Left renal pelvis (tissue), 4 donors: ENCODE measurements at places on chromosomes 2 and 18.

DNA sequence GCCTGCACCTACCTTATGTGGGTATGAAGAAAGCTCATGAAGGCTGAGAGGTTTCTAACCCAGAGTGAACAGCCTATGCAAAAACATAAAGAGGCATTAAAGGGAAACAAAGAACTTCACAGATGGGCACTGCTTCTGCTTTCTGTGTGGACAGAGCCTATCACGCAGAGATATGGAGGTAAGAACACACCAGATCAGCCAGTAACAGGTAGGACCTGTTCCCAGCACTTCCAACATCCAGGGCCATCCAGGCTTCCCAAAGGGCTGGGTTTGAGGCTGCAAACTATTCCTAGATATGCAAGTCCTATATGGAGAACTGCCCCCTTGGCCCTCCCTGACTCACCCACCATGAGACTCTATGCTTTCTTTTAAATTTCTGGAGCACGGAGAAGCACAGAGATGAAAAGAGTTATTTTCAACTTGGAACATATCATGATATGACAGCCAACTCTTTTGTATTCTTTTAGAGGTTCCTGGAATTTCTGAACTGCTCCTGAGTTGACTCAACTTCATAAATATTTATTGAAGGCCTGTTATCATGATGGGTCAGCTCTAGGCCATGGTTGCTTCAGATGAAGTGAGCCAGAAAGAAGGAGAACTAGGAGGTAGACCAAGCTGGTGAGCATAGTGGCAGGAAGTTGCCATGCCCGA is 77.4 kb upstream of the PPP1CB start:
- DNase-seq = no peak

DNA sequence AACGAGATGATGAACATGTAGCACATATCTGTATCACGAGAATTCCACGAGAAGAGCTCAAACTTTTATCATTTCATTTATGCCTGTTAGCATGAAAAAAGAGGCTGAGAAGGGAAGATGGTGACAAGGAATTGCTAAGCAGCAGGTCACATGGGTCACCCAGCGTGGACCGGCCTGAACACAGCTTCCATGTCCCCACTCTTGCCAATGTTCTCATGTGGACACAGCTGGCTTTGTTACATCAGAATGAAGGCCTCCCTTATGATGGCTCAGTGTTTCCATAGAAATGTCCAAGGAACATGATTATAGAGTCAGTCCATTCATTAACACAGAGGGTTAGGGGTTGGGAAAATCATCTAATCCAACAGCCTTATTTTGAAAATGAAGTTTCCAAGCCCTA is 215.4 kb downstream of the CMPK2 start:
- DNase-seq = no peak

- DNase-seq = no peak
These were observed 187.2 kb upstream of the FANCL start for GRCh38 chr2:58428096-58429013.

- DNase-seq = no peak
These were observed 122.2 kb downstream of the DSC3 start for GRCh38 chr18:30920351-30920750.

DNA sequence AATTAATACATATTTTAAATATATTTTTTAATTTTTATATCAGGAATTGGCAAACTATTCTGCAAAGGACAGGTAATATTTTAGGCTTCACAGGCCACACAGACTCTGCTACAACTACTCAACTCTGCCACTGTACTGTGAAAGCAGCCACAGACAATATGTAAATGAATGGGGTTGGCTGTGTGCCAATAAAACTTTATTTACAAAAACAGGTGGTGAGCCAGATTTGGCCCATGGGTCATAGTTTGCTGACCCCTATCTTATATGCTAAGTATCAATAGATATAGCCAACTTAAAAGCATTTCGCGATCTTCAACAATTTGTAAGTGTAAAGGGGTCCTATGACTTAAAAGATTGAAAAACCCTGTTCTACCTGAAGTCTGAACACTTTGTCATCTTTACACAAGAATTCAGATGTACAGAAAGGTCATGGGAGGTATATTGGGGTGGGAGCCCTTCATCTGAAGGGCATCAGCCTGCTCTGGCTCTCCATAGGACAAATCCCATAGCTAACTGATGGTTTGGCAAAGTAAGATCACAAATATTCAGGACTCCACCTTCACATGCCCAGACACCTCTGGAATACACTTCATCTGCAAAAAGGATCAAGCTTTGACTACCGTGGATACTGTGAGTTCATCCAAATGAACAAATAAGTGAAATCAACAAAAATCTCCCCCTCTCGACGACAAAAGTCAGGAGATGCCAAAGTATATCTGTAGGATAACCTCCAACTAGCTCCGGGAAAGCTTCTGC is 65.9 kb downstream of the C1D start:
- no peak for DNase-seq

DNA sequence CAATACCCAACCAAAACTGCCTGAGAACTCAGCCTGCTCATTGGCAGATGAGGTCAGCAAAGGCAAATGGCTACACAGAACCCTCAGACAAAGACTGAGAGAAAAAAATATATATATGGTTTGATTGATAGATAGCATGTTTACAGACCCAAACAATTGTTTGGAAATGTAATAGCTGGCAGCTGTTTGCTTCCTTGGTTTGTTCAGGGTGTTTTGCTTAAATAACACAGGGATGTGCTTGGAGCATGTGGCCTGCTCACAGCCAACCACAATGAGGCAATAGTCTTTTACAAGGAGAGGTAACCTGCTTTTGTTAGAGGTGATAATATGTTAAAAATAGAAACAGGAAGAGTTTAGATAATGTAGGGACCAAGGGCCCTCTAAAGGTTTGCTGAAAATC is 84.5 kb downstream of the PDK1 start:
- DNase-seq = no peak

DNA sequence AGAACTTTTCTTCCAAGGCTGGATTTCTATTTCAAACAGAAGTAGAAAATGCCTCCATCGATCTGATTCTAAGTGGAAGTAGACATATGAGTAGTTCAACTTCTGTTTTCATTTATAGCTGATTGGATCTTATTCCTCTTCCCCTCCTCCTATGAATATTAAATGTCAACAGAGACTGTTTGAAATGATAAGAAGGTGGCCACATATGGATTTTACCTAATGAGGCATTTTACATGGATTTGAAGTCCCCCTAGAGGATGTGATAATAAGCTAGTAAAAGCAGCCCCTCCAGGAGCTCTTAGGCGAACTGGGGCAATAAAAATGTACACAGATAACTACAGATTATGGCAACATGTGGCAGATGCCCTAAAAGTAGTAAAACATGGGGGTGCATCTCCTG is 71.0 kb downstream of the UPP2 start:
- DNase-seq = no peak

DNA sequence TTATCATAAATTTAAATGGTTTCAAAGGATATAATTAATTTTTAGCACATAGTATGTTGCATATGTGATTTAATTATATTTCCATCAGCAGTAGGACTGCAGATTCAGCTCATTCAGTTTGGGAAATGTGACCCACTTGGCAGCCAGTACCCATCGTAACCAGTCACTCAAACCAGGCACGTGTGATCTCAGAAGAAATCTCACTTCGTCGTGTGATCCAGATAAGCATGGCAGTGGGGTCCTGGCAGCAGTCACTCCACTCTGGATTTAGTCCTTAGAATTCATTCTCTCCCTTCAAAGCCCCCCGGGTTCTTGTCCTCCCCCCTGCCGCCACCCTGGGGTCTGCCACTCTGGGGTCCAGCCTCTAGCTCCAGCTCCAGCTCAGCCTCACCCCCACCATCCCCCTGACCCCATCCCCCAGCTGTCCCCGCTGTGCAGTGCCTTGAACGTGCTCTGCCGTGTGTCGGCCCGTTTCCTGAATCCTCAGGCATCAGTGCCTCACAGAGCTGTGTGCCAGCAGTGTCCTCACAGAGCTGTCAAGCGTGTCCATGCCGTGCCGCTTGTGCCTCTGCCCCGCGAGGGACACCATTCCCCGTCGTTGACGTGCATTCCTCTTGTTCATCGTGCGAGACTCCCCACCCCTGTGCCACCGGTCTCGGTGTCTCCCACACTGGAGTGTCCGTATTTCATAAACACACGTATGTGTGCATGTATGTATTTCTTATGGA is 34.8 kb downstream of the TRAPPC12 start:
- DNase-seq = no peak

DNA sequence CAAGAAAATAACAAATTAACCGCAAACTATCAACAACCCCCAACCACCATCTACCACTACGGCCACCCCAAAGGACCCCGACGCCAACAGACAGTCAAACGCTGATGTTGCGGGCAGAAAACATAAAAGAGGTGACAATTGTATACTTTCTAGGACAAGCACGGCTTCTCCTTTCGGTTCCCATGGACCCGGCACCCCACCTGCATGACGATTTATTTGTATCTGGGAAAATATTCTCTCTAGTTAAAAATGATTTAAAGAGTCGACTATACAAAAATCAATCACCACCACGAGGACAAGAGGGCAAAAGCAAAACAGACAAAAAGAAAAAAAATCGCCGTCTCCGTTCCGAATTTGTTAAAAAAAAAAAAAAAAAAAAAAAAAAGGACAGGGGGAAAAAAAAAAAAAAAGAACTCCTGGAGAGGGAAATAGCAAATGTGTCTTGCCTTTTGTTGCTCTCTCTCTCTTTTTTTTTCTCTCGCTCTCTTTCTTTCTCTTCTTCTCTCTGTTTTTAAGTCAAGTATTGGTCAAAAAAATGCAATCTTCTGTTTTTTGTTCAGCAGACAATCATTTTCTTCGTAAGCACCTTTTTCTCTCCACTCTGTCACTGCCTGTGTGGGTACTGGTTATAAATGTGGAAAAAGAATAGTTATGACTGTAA is 3.6 kb downstream of the SIX3 start:
- DNase-seq = no peak

GRCh38 chr2:73910873-73911547 is 15.7 kb upstream of the DGUOK start:
- DNase-seq = no peak

- DNase-seq = no peak
These were observed 8.0 kb downstream of the PKDCC start for GRCh38 chr2:42055573-42056514.

DNA sequence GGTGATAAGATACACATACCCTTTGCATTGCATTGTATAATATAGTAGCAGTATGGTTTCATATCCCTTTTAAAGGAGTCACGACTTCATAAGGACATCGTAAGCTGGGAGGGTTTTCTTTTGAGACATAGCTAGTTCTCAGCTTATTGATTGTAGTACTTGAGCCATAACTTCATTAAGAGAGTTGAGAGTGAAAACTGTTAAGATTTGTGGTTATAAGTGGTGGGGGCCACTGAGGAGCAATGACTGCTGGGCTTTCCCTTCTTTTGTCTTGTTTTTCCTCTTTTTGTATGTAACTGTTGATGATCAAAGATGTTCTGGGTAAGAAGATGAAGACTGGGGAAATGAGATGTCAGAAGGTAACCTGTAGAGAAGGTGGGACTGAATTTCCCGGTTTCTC is 11.0 kb downstream of the EIF5B start:
- DNase-seq = no peak

DNA sequence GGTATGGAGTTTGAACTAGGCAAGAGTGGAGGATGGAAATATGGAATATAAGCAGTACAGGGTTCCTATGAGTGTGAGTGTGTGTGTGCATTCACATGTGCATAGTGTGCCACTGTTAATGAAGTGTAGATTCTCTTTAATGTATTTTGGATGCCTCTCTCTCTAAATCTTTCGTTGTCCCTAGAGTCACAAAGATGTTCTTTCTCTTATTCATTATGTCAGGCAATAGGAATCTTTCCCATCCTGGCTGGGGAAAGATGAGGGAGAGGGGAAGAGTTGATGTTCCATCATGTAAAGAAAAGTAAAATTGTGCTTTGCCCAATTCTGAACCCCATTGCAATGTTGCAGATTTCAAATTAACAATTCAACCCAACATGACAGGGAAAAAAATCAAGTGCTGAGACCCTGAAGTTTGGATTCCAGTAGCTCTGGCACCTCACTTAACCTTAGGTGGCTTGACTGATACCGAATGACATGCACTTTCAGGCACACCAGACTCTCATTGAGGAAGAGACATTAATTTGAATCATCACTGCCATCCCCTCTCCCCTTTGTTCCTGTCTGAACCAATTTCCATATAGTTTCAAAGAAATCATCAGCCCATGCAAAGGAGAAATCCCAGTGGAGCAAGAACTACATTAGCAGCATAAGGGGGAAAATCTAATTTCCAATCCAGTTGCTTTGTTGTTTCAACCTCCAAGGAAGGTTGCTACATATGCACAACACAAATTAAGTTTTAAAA is 28.0 kb downstream of the KLF7 start:
- DNase-seq = no peak

DNA sequence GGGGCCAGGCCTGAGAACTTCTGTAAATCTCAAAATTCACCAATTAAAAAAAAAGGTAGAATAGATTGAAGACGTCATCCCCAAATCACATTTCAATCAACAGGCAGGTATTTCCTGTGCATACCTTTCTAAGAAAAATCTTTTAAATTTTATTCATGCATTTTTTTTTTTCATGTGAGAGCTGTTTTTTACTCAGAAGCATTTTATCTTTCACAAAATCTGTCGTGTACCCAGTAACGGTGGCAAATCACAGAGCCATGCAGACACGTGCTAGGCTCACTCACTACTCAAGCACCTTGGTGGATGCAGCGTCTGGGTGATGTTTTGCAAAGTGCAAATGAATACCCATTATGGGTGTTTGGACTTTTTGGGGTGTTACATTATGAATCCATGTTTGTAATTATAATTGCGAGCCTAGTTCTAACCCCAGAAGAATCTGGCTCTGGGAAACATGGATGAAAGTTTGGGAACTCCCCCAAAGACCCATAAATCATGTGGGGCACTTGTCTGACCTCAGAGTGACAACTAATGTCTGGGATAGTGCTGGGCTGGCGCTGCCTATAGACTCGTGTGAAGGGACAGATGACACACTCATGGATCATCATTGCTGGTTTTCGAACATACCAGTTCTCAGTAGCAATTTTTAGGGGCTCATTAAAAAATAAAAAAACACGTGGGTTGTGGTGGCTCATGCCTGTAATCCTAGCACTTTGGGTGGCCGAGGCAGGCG is 335.2 kb downstream of the LPIN1 start:
- DNase-seq = no peak

GRCh38 chr18:37539236-37539635 is 26.4 kb downstream of the CELF4 start:
- DNase-seq = no peak

GRCh38 chr2:169362894-169363559 is 693 bp upstream of the LRP2 start:
- no peak for DNase-seq

GRCh38 chr18:13279181-13280069 is 60.9 kb downstream of the LDLRAD4 start:
- DNase-seq = no peak

GRCh38 chr2:143730155-143730952 is 601.1 kb downstream of the ARHGAP15 start:
- no peak for DNase-seq

DNA sequence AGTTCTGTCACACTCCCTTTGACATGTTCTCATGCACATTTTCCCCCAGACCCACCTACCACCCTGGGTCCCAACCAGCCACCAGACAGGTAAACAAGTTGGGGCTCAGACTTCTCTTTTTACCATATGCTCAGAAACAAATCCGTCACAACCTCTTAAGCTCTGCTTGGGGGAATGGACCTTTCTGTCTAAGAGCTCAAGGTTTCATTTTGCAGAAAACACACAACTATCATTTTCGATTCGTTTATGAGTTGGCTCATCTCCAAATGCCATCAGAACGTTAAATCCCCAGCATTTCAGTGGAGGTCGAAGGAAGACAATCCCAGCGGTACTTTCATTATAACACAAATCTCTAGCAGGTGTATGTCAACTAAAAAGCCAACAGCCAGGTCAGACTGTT is 30.6 kb upstream of the NCK2 start:
- DNase-seq = no peak
